ENCODE measurements at places on chromosomes 3 and 15.

- no peak for DNase-seq
Observed at GRCh38 chr3:60578936-60579335, 672.3 kb downstream of the FHIT start.

DNA sequence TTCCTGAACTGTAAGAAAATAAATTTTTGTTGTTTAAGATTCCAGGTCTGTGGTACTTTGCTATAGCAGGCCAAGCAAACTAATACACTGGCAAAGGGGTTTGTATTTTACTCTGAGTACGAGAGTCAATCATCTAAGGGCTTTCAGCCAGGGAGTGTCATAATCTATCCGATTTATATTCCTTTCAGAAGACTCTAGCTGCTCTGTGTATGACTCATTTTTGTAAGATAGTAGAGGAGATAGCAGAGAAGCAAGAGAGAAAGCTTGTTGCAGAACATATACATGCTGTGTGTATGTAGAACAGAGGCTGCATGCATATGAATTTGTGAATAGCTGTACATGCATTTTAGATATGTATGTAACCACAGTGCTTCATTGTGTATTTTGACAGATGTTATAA lies 577.9 kb upstream of the EPHA6 start:
- DNase-seq = no peak

DNA sequence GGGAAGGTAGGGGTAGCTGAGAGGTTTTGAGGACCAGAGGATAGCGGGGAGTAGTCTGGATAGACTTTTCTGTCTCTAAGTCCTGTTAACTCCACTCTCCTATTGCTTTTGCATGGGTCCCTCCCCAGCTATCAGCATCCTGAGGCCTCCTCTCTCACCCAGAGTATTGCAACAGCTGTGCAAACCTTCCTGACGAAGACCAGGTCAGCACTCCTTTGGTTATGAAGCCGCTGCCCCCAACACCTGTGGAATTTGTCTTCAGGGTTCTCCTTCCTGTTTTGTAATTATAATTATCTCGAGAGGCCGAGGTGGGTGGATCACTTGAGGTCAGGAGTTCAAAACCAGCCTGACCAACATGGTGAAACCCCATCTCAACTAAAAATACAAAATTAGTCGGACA lies 24.8 kb downstream of the TYRO3 start:
- no peak for DNase-seq

GRCh38 chr15:67004142-67004541 lies 61.3 kb upstream of the SMAD3 start:
- no peak for DNase-seq

GRCh38 chr15:62301993-62302675 lies 137.0 kb upstream of the C2CD4B start:
- no peak for DNase-seq

GRCh38 chr3:129312021-129312639 lies 33.5 kb downstream of the HMCES start:
- DNase-seq = no peak

- no peak for DNase-seq
Observed at GRCh38 chr3:155443815-155444214, 150.3 kb upstream of the STRIT1 start.
